ENCODE measurements at places on chromosomes 13 and 19.

GRCh38 chr13:23147827-23148226, 33.0 kb upstream of the SGCG start:
- DNase-seq = no peak

DNA sequence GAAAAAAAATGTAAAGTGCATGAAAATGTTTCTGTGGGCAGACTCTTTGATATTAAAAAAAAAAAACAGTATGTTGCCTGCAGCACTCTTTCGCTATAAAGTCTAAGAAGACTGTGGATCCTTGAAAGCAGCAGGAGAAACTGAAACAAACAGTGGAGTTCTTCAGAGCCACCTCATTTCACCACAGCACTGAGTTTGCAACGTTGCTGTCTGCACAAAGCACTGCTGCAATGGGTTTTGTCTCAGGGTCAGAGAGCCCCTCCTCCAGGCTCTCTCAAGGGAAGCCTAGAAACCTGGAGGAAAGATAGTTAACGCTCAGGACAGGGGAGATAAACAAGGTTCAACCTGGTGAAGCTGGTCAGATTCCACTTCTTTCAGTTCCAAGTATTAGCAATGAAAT, 248.7 kb downstream of the EFNB2 start:
- no peak for DNase-seq

DNA sequence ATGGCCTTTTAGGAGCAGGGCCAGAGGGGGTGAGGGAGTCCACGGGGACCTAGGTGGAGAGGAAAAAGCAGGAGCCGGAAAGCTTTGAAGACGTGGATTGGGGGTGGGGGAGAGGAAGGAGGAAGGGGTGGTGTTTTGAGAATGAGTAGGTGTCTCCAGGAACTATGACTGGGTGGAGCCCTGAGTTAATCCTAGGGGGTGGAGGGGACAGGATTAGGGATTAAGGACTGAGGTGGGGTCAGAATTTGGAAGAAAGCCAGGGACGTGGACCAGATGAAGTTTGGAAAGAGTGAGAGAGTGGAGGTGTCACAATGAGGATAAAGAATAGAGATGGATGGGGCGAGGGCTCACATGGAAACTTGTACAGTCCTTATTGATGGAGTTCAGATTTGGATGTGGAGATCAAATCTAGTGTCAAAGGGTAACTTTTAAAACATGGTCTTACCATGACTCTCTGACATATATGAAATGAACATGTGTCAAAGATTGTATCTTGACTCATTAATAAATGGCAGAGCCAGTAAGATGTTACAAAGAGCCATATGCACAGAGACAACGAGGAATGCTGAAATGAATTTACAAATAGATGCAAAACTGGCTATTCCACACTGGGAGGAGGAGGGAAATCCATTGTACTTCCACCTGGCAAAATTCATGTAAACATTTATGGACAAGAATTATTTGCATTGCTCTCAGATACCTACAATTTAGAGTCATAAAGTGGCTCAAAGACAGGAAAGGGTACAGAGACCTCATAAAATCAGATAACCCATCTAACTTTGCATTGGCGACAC, 1.7 kb upstream of the KLK13 start:
- DNase-seq = no peak

GRCh38 chr13:83880275-83881139, 1.8 kb downstream of the SLITRK1 start:
- DNase-seq = no peak

DNA sequence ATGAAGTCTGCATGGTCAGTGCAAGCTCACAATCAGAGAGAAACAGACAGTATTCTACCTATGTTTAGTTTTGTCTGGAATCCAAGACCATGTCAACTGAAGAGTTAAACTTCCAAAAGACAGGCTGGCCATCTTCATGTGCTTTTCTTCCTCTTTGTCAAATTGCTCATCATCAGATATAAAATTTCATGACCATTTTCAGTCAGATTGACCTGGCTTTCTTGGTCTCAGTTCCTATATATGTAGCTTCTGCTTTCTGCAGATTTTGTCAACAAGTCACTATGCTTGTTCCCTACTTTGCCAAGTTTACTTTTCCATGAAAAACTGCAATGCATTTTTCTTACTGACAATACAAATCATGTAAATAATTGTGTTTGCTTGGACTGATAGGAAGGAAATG, 13.9 kb downstream of the SLC46A3 start:
- no peak for DNase-seq

GRCh38 chr19:47865166-47865565, 6.1 kb downstream of the TPRX2 start:
- DNase-seq = no peak

Data from GM20000 (cell line).